Hepatocyte (in vitro differentiated cells): ENCODE measurements at places on chromosomes 16 and 17. TPM values are rescaled to one million over a fixed set of nuclear protein-coding genes. Genes with fewer than 3 reads are reported as not detected.

Gene NPIPB13
- total RNA-seq = 2.4 and 3.5 TPM in 2 replicates

Gene MT1M
- total RNA-seq = 0.60 TPM in 1 of 2 replicates, not detected in the other

Gene FZD2
- 19.9 and 22.9 TPM in 2 replicates for total RNA-seq

Gene ERI2
- total RNA-seq = 20.8 and 26.9 TPM in 2 replicates

Gene CCL17
- total RNA-seq = not detected in 2 replicates

Gene PTGES3L
- 0.64 and 2.4 TPM in 2 replicates for total RNA-seq

Gene FTSJ3
- 27.0 and 28.5 TPM in 2 replicates for total RNA-seq

Gene SLC6A2
- 0.20 and 1.1 TPM in 2 replicates for total RNA-seq

Gene SERPINF2
- 127 and 140 TPM in 2 replicates for total RNA-seq

Gene CD300A
- 0.20 and 1.1 TPM in 2 replicates for total RNA-seq

Gene TP53TG3F
- not detected in 2 replicates for total RNA-seq

Gene HYDIN
- total RNA-seq = 0.52 and 0.67 TPM in 2 replicates

Gene CHRNE
- 0.60 and 1.0 TPM in 2 replicates for total RNA-seq

Gene KRT20
- total RNA-seq = 2.4 and 3.4 TPM in 2 replicates

Gene ERCC4
- total RNA-seq = 10.4 and 14.5 TPM in 2 replicates

Gene LRRC37A3
- 7.2 and 9.0 TPM in 2 replicates for total RNA-seq
